ENCODE measurements at places on chromosomes 13 and 19.

DNA sequence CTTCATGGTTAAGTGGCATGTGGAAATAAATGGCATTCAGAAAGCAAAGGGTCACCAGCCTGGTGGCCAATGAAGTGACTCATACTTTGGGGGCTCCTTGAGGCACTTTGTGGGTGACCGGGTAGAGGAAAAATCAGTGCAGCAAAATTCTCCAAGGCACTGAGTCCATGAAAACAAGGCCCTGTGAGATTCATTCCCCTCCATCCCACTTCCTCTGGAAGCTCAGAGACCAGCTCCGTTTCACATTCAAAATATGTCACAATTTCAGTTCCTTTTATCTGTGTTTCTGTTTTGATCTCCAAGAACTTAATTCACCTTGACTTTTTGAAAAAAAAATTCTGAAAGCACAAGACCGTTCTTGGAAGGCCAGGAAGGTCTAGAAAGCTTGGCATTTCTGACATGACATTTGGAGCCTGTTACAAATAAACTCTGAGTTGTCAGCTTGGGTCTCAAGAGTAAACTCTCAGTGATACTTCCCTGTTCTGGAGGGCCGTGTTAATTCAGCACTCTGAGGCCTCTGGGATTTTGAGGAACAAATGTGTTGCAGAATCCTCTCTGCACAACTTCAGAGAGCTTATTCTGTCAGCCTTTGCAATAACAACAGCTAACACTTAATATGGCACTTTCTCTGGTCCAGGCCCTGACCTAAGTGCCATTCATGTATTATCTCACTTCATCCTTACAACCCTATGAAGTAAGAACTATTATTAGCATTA is 6.8 kb downstream of the CYSLTR2 start:
- DNase-seq = peak; percentile 30

DNA sequence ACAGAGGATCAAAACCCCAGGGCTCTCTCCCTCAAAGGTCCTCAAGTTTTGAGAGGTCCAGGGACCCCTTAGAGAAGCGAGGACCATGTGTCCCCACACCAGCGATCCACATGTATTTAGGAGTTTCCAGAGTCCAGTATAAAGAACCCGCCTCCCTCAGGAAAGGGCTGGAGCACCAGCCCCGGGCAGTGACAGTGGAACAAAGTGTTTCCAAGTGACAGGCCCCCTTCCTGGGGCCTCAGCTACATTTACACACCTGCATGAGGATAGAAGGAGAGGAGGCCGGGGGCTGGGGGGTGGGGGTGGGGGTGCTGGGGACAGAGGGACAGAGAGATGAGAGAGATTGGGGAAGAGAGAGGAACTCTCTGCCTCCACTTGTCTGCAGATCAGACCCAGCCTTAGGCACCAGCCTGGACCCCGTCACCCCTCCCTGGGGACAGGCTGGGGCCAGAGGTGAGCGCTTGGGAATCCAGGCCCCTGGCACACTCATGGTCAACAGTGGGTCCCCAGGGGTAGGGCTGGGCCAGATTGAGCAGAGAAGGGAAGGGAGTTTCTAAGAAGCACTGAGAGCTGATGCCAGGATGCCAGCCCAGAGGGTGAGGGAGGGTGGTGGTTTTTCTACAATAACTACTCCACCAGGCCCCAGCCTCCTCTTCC is 802 bp downstream of the BCAM start:
- no peak for DNase-seq

GRCh38 chr19:29662604-29663404 is 2.5 kb upstream of the PLEKHF1 start:
- DNase-seq = no peak

GRCh38 chr19:49809160-49809940 is 3.7 kb downstream of the FUZ start:
- DNase-seq = peak; percentile 65

DNA sequence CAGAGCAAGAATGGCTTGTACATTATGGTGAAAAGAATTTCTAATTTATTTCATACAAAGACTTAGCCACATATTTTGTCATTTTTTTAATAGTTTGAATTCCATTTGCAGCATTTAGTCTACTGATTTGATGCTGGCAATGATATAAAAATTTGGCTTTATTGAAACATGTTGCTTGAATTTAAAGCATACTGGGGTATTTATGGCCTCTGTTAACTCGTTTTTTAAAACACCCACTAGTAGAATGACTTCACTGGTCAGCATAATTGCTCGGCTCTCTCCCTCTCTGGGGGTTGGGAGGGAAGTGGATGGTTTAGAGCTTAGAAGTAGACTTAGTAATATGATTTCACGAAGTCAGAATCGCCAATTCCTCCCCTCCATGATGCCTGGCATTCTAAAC is 354.9 kb upstream of the HTR2A start:
- no peak for DNase-seq

DNA sequence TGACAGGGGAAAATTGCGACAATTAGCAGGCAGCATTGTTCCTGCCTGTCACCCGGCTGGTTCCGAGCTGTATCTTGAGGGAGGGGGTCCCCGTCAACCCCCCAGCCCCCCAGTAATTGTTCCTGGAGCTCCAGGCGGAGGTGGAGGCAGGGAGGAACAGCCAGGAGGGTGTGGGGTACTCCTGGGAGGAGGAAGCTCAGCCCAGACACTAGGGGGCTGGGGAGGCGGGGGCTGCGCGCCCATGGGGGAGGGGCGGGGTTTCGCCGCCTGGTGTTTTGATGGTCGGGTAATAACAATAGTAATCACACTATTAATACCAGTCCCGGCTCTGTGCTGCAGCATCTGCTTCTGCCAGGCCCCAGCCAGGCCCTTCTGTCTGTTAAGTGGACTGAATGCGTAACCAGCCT is 8.6 kb downstream of the NPAS1 start:
- peak; percentile 39 for DNase-seq

DNA sequence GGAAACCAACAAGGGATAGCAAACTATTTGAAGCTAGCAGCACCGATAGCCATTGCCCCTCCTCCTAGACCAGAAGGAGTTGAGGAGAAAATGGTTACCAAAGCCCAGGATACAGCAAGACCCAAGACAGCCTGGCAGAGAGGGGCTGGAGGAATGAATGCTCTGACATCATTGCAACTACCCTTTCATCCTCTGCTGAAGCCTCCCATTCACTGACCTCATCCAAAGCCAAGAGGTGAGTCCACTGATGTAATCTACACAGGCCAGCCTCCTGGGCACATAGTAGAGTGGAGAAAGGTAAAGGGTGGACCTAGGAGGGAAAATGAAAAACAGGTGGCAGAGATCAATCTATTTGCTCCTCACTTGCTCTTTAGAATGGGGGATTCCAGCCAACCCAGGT is 42.7 kb upstream of the ZNF780A start:
- no peak for DNase-seq

GRCh38 chr19:10603084-10603872 is 16.2 kb upstream of the AP1M2 start:
- DNase-seq = no peak

GRCh38 chr13:93539914-93540313 is 313.3 kb downstream of the GPC6 start:
- no peak for DNase-seq

GRCh38 chr19:18452386-18452785 is 14.5 kb upstream of the ISYNA1 start:
- no peak for DNase-seq

GRCh38 chr13:32124743-32125142 is 93.2 kb downstream of the FRY start:
- DNase-seq = no peak

- no peak for DNase-seq
Measured at GRCh38 chr13:32878163-32878562, 138.1 kb upstream of the KL start.

DNA sequence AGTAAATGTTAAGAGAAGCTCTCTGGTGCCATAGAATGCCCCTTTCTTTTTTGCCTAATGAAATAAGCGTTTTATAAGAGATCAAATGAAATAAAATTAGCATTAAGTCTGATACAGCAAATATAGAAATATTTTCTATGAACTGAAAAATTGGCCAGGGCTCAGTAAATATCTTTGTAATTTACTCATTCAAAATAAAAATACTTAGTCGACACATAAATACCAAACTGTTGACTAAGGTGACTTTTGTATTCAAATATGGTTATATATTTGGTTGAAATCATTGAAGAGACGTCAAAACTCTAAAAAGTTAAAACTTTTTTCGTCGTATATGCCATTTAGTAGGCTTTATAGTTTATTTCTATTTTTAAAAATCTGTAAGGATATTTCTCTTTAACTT is 25.6 kb downstream of the IPO5 start:
- no peak for DNase-seq

DNA sequence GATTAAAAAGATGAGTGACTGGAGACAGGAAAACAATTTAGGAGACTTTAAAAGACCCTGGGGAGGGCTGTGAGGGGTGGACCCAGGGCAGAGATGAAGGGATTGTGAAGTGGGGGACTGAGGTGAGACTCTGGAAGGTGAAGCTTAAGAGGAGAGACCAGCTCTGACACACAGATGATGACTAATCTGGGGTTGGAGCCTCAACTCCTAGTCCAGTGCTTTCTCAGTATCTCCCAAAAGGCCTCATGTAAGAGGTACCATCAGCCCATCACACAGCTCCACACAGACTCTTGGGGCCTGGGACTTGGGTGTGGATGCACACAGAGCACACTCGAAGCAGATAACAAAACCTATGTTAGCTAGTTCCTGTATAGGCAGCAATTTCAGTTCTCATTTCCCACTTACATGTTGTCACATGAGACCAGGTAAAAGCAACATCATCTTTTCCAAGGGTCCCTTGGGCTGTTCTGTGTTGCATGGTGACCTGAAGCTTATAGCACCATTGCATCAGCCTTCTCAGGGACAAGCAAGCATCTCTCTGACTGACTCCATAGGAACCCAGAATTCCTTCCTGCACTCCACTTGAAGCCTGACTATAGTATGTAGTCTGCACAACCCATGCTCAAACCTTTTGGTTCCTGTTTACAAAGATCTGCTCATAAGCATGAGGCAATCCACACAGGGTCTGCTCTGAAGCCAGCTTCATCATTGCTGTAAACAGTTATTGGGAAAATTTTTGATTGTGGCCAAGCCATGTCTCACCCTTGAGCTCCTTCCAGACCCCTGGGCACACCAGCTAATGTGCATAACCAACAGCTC is 88.6 kb upstream of the MYCBP2 start:
- no peak for DNase-seq

DNA sequence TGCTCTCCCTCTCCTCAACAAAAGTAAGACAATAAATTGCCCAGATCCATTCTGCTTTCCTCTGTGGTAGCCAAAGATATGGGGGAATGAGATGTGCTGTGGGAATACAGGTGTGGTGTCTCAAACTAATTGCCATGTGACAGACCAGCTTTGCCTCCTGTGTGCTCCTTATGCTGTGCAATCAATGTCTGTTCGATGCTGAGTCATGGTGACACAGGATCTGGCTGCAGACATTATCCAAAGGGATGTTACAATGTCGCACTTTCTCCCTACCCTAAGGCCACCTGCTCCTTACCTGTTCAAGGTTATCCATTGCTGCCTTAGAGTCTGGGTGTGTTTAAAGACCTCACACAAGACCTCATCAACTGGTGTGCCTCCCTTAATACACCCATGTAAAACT is 32.5 kb downstream of the FGF14 start:
- no peak for DNase-seq

- DNase-seq = no peak
Measured at GRCh38 chr13:19713186-19713965, 69.4 kb downstream of the PSPC1 start.

GRCh38 chr13:83086088-83086487 is 796.2 kb downstream of the SLITRK1 start:
- DNase-seq = no peak

DNA sequence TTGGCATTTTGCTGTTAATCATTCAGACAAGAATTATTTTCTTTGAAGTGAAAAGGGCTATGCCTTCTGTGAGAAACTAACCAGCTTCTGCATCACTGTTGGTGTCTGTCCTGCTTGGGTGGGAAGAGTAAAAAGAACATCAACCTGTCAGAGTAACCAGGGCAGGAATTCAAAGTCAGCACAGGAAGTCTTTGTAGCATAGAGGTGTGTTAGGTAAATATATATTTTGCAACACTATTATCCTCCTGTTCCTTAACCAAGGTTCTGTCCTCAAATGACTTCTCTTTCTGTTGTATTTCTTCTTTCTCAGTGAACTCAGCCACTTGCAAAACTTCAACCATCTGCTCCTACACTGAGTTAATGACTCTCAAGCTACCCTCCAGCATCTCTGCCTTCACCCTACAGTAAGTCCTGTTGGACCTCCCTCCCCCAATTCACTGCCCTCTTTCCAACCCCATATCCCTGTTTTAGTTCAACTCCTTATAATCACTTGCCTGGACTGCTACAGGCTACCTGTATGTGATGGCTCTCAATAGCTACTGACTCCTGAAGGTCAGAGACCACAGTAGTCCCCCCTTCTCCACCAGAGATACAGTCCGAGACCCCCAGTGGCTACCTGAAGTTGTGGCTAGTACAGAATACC is 49.9 kb downstream of the SMAD9 start:
- DNase-seq = no peak

Measured in eye (tissue), 1 donor.